Naive B cell (primary cell): ENCODE measurements at places on chromosomes 7 and 10. TPM values are rescaled to one million over a fixed set of nuclear protein-coding genes. Genes with fewer than 3 reads are reported as not detected.

DNA sequence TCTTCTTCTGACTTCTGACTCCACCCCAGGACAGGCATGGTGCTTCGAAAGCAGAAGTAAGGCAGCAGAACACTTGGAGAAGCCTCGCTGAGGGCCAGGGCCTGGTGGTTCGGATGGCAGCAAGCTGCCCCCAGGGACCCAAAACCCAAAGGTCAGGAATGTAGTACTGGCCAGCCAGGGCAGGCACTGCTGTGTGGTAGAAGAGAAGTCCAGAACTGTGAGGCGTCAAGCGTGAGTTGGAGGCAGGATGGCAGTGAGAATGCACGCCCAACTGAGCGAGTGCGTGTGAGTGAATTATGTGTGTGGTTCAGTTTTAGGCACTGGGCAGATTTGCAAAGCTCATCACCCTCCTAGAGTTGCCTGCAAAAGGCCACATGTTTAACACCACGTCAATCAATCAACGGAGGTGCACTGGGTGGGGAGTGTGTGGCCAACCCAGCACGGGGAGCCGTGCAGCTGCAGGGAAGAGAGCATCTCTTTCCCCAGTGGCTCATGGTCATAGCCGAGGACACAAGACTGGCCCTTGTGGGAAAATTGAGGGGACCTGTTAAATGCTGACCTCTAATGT is 144.3 kb downstream of the KCNMA1 start:
- H3K4me3 ChIP-seq, result no peak overlapping the region
- no peak overlapping the region for H3K27ac ChIP-seq
- DNase-seq, result no peak
- H3K4me1 ChIP-seq, result no peaks in the 10 kb centered on the region

GRCh38 chr10:32232378-32232777 is 114.6 kb downstream of the EPC1 start:
- H3K36me3 ChIP-seq, result no peaks in the 10 kb centered on the region
- H3K4me3 ChIP-seq, result no peak overlapping the region
- H3K4me1 ChIP-seq, result no peaks in the 10 kb centered on the region
- no peak overlapping the region for H3K27ac ChIP-seq

DNA sequence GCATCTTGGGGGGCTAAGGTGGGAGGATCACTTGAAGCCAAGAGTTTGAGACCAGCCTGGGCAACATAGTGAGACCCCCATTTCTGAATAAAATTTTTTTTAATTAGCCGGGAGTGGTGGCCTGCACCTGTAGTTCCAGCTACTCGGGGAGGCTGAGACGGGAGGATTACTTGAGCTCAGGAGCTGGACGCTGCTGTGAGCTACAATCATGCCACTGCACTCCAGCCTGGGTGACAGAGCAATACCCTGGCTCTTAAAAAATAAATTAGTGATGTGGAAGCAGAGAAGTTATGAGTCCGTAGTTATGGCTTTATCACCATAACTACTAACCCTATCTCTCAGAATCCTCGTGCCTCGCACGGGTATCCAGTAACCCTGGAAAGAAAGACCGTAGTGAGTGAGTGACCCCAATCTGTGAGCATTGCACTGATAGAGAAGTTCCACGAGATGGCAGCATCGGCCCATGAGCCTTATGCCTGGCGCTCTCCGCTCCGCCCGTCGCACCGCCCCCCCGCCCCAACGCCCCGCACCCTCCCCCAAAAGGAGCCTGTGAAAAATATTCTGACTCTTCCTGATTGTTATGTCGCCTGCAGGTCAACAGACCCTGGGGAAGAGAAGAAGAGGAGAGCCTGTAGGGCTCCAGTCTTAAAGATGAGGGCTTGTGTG is 4.9 kb upstream of the SLC29A3 start:
- peak; percentile 47 for DNase-seq
- no peak overlapping the region for H3K27ac ChIP-seq
- H3K4me3 ChIP-seq, result no peak overlapping the region
- peaks cover 28% of the 10 kb centered on the region for H3K4me1 ChIP-seq

DNA sequence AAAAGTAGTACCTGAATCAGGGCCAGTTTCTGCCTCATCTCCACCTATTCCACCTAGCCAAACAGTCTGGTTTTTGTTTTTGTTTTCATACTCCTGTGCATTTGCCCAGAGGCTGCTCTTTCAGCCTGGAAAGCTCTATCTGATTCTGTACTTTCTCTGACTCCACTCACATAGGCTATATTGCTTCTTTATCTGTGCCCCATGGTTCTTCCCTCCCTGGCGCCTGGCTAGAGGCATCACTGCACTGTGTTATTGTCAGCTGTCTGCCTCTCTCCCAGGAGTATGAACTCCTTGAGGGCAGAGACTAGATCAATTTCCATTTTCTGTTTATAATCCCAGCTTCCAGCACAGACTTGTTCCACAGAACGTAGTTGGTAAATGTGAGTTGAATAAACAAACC is 5.1 kb upstream of the LMOD2 start:
- H3K27me3 ChIP-seq, result peaks cover 17% of the 10 kb centered on the region
- H3K4me1 ChIP-seq, result no peaks in the 10 kb centered on the region
- H3K36me3 ChIP-seq, result no peaks in the 10 kb centered on the region

DNA sequence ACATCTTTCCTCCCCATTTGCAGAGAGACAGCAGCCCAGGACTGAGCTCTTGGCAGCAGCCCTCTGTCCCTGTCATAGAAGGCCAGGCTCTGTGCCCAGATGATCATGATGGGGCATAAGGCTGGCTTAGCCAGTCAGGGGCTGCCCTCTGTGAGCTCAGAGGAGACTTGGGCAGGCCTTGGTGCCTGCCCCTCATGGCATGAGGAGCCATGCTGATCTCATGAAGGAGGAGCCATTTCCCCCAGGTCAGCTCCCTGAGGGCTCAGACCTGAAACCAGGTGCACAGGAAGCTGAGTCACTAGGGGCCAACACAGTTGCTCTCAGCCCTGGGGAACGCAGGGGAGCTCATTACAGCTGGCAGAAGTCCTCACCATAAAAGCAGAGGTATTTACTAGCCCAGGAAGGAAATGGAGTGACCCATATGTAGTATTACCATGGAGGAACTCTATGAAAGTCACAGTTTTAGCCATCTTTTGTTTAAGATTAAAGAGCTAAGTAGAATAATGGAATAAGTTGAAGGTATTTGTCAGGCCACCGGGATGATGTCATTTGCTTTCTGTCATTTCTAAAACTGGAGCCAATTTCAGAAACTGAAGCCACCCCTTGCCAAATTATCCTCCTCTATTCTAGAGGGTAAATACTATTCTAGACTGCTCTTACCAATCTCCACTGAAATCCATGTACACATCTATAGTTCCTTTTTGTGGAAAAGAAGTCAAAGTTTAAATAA is 362.4 kb upstream of the ZNF32 start:
- no peak overlapping the region for H3K4me3 ChIP-seq
- peaks cover 4% of the 10 kb centered on the region for H3K27me3 ChIP-seq
- H3K4me1 ChIP-seq, result no peaks in the 10 kb centered on the region
- no peaks in the 10 kb centered on the region for H3K36me3 ChIP-seq
- no peak overlapping the region for H3K27ac ChIP-seq
- DNase-seq, result no peak

The GPR85 gene
- not detected for polyA plus RNA-seq
